ENCODE measurements at places on chromosomes 4 and X. TPM values are rescaled to one million over a fixed set of nuclear protein-coding genes. Genes with fewer than 3 reads are reported as not detected.

- no peaks in the 10 kb centered on the region for H3K4me1 ChIP-seq
- no peaks in the 10 kb centered on the region for H3K36me3 ChIP-seq
- no peak for DNase-seq
- H3K4me3 ChIP-seq: no peak overlapping the region
- H3K27ac ChIP-seq: no peak overlapping the region
- H3K27me3 ChIP-seq: no peaks in the 10 kb centered on the region
These were observed 10.0 kb downstream of the MAB21L2 start for GRCh38 chr4:150591904-150592303.

- no peaks in the 10 kb centered on the region for H3K36me3 ChIP-seq
- no peak overlapping the region for H3K27ac ChIP-seq
- no peak overlapping the region for H3K4me3 ChIP-seq
- H3K4me1 ChIP-seq: no peaks in the 10 kb centered on the region
These were observed 34.7 kb upstream of the PDE5A start for GRCh38 chr4:119663160-119663788.

DNA sequence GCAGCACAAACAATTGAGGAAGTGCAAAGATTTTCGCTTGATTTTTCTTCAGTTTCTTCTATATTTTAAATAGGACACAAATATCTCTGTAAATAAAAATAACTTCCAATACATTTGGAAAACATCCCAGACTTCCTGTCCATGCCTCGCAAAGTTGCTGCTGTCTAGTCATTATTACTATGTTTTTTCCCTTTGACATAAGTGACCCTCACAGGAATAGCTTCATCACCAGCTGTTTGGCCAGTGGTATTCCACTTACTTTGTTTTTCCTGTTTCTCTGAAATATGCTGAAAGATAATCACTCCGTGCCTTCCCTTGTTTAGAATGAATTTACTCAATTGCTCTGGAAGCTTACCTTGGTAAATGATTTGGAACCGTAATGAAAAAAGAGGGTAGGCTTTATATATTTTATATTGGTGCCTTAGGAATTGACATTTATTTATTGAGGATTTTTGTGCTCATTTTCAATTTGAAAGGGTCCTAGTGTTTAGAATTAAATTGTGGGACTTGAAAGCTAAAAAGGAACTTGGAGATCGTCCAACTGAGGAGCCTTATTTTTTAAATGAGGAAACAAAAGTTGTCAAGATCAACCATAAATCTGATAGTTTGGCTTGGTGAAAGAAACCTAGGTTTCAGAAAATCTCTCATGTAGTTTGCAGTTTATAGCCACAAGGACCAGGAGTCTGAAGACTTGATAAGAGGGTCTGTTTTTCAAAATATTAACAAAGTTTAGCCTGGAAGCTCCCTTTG, 65.6 kb downstream of the CDKL5 start:
- no peak for DNase-seq
- H3K36me3 ChIP-seq: no peaks in the 10 kb centered on the region
- H3K4me3 ChIP-seq: no peak overlapping the region

- DNase-seq: no peak
- no peaks in the 10 kb centered on the region for H3K36me3 ChIP-seq
- H3K4me1 ChIP-seq: no peaks in the 10 kb centered on the region
- H3K27me3 ChIP-seq: no peaks in the 10 kb centered on the region
- no peak overlapping the region for H3K27ac ChIP-seq
These were observed 118.6 kb downstream of the COL4A5 start for GRCh38 chrX:108558217-108558616.

The GPC4 gene
- not detected for total RNA-seq

The MFAP3L gene
- 2.1 TPM for total RNA-seq

DNA sequence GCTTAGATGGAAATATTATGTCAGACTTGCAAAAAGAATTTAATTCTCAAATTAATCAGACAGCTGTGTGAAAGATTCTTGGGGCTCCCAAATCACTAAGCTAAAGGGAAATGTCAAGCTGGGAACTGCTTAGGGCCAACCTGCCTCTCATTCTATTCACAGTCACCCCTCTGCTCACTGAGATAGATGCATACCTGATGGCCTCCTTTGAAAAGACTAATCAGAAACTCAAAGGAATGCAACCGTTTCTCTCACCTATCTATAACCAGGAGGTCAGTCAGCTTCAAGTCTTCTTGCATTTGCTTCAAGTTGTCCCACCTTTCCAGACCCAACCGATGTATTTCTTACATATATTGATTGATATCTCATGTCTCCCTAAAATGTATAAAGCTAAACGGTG, 882.7 kb downstream of the CENPC start:
- no peak for DNase-seq
- H3K4me1 ChIP-seq: no peaks in the 10 kb centered on the region
- no peaks in the 10 kb centered on the region for H3K36me3 ChIP-seq
- H3K27ac ChIP-seq: no peak overlapping the region

GRCh38 chr4:87420276-87420830, 2.0 kb upstream of the NUDT9 start:
- no peak overlapping the region for H3K27ac ChIP-seq
- no peak overlapping the region for H3K4me3 ChIP-seq
- DNase-seq: no peak
- no peaks in the 10 kb centered on the region for H3K36me3 ChIP-seq
- peaks cover 28% of the 10 kb centered on the region for H3K4me1 ChIP-seq

GRCh38 chr4:113290666-113291065, 241.2 kb downstream of the ANK2 start:
- H3K4me3 ChIP-seq: no peak overlapping the region
- no peaks in the 10 kb centered on the region for H3K36me3 ChIP-seq
- no peak for DNase-seq
- H3K27me3 ChIP-seq: no peaks in the 10 kb centered on the region
- H3K4me1 ChIP-seq: no peaks in the 10 kb centered on the region

- H3K27ac ChIP-seq: no peak overlapping the region
- no peak overlapping the region for H3K4me3 ChIP-seq
- DNase-seq: no peak
- H3K4me1 ChIP-seq: peaks cover 33% of the 10 kb centered on the region
- peaks cover 46% of the 10 kb centered on the region for H3K27me3 ChIP-seq
These were observed 2.4 kb downstream of the FRAS1 start for GRCh38 chr4:78059524-78059889.

The VEGFD gene
- not detected for total RNA-seq

DNA sequence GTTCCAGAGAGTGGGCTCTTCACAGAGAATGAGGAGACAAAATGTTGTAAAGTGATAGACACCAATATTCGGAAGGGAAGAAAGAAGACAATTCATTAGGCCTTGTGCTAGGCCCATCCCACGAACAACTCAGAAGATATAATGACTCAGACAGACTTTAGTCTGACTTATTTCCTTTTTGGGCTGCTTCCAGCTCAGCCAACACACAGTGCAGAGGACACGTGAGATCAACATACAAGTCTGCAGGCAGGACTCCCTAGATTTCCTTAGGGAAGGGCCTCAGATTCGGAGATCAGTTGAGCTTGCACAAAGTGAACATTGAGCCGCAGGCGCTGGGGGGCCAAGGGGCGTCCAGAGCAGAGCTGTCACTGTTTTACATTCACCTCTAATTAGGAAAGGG, 290.7 kb upstream of the TENM3 start:
- no peak overlapping the region for H3K27ac ChIP-seq
- no peak overlapping the region for H3K4me3 ChIP-seq
- no peak for DNase-seq
- no peaks in the 10 kb centered on the region for H3K36me3 ChIP-seq

The MXD4 gene
- total RNA-seq: 66.5 TPM

The MTMR8 gene
- 7.6 TPM for total RNA-seq

- no peak overlapping the region for H3K27ac ChIP-seq
- H3K36me3 ChIP-seq: no peaks in the 10 kb centered on the region
- H3K4me1 ChIP-seq: no peaks in the 10 kb centered on the region
These were observed 70.2 kb upstream of the NEIL3 start for GRCh38 chr4:177239477-177239876.

GRCh38 chr4:185883591-185883990, 71.6 kb upstream of the SORBS2 start:
- no peaks in the 10 kb centered on the region for H3K4me1 ChIP-seq
- H3K27ac ChIP-seq: no peak overlapping the region
- H3K27me3 ChIP-seq: no peaks in the 10 kb centered on the region
- H3K4me3 ChIP-seq: no peak overlapping the region
- DNase-seq: no peak

The RTL9 gene
- total RNA-seq: not detected

DNA sequence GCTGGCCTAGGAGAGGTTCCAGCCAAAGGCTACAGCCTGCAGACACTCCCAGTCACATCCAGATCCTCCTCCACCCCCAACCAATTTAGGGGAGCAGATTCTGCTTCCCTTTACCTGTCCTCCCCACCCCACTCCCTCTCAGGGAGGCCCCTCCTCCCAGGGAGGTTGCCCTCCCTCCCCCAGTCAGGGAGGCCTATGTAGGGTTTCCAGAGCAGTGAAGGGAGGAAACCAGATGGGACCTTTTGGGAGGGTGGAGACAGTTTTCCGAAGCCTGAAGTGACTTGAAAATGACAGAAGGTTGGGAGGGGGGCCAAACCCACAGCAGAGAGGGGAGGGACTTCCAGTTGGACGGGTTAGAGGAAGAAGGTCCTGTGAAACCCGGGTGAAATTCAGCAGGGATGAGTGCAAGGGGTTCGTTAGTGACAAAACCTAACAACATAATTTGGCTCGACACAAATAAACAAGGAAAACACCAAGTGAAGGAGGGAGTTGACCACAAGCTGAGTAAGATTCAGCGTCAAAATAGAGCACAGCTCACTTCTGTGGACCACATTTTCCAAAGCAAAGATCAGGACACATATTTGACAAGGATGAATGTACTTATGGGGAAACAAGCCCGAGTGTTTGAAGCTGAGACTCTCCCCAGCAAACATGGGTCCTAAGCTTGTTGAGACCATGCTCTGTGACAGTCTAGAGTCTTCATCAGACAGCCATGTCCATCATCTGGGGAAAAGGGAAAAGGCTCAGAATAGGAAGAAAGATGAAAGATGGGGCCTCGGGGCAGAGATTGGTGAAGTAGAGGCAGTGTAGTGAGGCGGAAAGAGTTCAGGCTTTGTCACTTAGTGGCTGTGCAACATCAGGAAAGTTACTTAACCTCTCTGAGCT, 46.4 kb downstream of the PRPS1 start:
- peak overlapping the region; percentile 97 for H3K27ac ChIP-seq
- peak; percentile 86 for DNase-seq
- H3K36me3 ChIP-seq: no peaks in the 10 kb centered on the region

GRCh38 chr4:1154126-1154522, 18.3 kb downstream of the SPON2 start:
- H3K36me3 ChIP-seq: no peaks in the 10 kb centered on the region
- no peaks in the 10 kb centered on the region for H3K4me1 ChIP-seq
